ENCODE measurements at places on chromosomes 3 and 15.

GRCh38 chr3:131630097-131630496, 127.3 kb upstream of the MRPL3 start:
- no peak for DNase-seq

DNA sequence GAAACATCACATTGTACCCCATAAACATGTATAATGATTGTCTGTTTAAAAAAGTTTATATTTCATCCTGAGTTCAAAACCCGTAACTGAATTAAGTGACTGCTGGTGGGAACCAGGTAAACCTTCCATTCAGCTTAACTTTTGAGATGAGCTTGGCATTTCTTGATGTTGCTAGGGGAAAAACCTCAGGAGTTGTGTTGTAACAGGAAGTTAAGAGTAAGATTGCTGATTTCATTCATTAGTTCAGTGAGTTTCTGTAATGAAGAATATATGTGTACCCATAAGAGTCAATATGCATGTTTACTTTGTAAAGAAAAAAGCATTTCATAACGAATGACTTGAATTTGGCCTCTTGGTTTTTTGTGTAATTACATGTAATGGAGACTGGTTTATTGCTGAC, 32.5 kb downstream of the CTSH start:
- DNase-seq = no peak

DNA sequence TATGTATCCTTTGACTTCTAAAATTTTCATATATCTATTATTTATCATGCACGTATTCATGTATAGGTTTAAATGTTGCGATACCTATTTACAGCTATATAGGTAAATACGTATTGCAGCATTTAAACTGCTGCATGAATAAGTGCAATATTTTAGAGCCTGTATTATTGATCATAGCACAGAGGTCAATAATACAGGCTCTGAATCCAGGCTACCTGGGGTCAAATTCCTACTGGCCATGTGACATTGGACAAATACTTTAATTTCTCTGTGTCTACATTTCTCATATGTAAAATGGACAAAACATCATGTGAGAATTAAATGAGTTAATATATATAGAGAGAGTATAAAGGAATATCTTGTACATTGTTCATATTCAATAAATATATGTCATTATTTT, 352.9 kb upstream of the ROBO2 start:
- no peak for DNase-seq

DNA sequence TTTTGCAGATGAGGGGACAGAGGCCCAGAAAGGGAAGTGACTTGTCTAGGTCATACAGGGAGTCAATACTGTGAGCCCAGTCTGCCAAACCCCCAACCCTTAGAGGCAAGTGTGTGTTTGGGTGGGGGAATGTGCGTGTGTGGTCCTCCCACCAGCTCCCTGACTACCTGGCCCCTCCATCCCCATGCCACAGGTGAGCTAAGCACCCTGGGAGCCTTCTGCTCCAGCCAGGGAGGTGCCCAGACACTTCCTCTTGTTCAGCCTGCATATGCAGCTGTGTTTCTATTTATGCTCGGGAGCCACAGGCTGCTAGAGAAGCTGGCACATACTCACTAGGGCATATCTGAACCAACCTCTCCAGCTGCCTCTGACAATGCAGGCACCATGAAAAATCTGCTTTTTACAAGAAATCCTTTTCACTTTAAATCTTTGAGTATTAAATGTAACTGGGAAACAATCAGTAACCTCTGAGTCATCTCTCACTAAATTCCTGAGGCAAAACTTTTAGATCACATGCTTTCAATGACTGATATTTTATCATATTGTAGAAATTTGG, 20.7 kb downstream of the TBC1D2B start:
- DNase-seq = peak; percentile 41

GRCh38 chr15:95457520-95457919, 873.0 kb upstream of the NR2F2 start:
- no peak for DNase-seq

Data from CD4-positive, alpha-beta T cell treated with Interleukin-17A for 1 hour (primary cell).